Fibroblast of lung (primary cell): ENCODE measurements at places on chromosomes 3 and 15. TPM values are rescaled to one million over a fixed set of nuclear protein-coding genes. Genes with fewer than 3 reads are reported as not detected.

DNA sequence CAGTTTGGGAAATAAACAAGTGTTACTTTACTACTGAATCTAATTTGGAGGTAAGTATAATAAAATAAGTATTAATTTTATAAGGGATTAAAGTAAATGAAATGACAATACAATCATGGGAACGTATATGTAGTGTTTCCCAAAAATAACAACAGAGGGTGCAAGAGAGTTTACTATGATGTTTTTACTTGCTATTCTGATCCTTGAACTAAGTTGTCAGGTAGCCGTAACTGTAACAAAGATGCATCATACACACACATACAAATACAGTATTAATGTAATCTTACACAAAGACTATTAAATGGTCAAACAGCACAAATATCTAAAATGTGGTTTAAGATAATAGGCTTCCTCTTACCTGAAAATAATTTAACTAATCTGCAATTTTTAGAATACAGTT is 311.4 kb downstream of the TBC1D5 start:
- DNase-seq = peak; percentile 33

- peak; percentile 74 for DNase-seq
Observed at GRCh38 chr15:63718590-63719035, 115.1 kb downstream of the HERC1 start.

DNA sequence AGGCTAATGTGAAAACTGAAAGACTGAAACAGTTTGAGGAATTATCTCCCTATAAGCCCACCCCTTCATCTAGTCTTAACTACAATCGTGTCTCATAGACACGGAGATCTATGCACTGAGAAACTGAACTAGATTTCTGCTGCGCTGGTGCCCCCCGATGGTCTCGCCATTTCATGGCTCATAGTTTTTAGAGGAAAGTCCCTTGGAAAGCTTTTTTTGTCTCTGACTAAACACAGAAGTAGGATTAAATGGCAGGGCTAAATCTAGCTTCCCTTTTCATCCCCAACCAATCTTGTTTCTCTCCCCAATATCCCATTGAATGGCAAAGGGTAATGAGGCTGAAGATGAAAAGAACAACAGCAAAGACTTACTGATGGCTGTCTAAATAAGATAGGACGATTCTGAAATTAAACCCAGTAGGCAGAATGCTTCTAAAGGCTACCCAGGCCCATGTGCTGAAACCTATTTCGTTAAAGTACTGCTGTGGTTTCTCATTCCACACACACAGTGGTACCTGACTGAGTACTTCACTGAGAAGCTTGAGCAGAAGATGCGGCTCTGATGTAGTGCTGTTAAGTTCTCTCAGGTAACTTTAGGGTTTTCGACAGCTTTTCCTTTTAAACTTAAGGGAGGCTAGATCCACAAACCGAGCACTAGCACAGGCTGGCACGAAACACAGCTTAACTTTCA is 142.7 kb downstream of the GADL1 start:
- DNase-seq = peak; percentile 46

Gene CCR9
- total RNA-seq = not detected in 2 replicates

Gene B3GALNT1
- total RNA-seq = 13.1 and 15.9 TPM in 2 replicates

- no peak for DNase-seq
Observed at GRCh38 chr3:127027061-127027735, 44.3 kb downstream of the PLXNA1 start.

Gene GOLGA8T
- total RNA-seq = 0.17 and 0.26 TPM in 2 replicates

Gene RAB27A
- total RNA-seq = 10.3 and 14.4 TPM in 2 replicates

Gene KNG1
- total RNA-seq = not detected in 2 replicates
